Stimulated activated CD4-positive, alpha-beta T cell treated with anti-CD3 and anti-CD28 coated beads, Interleukin-4, amount 100 ng/mL, for 24 hours (primary cell): ENCODE measurements at places on chromosomes 1 and 21.

- no peak for DNase-seq
Observed at GRCh38 chr1:13666317-13666716, 33.7 kb upstream of the PRDM2 start.

DNA sequence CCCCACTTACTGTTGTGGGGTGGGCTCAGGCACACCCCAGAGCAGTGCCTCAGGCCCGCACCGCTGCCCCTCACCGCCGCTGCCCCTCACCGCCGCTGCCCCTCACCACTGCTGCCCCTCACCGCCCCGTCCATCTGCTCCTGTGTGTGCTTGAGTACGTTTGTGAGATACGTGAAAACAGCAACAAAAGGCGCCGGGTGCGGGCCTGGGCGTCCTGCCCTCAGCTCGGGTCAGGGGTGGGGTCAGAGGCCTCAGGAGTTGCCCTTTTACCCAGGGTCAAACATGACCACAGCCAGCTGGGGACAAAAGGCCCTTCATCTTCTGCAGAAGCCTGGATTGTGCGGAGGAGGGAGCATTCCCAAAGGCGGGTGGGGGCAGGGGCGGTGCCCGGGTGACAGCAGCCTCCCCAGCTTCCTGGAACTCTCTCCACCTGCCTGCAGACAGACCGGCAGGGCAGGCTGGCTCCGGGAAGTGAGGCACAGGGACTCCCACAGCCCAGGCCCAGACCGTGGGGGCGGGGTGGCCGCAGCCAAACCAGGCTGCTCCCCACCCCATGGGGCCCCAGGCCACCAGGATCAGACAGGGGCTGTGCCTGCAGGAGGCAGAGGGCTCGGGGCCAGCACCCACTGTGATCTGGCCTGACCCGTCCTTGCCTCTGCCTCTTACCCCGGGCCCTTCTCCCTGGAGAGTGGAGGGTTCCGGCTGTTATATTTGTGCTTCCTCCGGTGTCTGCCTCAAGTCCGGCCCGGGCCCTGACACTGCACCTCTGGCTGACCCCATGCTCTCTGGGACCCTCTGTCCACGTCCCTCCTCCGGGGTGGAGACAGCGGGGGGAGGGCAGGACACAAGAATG, 2.3 kb upstream of the VWA1 start:
- no peak for DNase-seq

DNA sequence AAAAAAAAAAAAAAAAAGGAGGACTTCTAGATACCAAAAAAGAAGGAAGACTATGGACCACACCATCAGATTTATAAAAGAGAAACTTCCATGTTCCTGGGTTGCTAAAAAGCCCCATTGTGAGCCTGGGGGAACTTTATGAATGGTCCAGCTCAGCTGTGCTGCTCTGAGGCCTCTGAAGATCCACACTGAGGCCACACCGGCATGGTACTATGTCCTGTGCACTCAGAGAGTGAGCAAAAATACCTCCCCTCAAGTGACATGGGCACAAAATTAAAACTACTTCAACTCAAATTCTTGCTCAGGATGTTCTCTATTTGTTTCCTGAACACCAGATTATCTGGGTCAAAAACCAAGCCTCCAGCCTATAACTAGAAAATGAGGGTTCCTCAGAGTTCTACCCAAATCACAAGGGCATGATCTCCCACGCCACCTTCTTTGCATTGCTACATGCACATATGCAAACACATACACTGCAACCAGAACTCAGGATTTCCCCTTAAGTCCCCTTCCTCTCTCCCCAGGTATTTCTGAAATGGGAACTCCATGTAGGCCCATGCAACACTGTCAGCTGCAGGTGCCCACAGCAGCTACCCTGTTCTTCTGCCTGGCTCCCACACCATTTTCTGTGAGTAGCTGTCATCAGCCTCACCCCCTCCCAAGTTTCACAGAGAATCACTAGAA, 94.4 kb downstream of the SH3GLB1 start:
- DNase-seq = no peak

DNA sequence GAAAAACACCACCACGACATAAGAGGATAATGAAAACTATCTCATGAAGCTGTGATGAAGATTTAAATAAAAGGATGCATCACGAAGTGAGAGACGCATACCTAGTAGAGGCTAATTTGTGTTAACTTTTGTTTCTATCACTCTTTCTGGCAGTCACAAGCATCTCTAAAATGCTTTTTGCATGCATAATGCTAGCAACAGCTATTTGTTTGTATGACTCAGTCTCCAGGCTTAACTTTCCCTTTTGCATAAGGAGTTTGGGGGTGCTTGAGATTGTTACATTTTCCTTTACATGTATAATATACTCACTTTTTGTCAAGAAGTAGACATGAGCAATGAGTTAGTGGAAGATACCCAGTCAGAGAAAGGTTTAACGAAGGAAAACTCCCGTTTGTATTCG, 385.4 kb downstream of the DISC1 start:
- DNase-seq = no peak

DNA sequence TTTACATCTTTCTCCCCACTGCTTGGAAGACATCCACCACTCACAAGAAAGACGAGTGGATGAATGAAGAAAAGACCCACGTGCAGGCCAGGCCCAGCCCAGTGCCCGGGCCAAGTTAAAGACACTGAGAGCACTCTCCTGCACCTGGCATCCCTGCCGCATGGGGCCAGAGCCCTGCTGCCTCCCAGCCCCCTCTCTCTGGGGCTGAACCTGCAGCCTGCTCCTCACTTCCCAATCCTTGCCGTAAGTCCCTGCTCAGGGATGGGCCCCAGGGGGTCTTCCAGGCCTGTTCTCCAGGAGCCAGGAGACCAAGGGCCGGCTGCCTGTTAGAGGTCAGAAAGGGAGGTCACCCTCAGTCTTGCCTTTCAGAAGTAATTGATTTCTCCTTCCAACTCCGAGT, 168.5 kb upstream of the ZC3H12A start:
- DNase-seq = no peak

DNA sequence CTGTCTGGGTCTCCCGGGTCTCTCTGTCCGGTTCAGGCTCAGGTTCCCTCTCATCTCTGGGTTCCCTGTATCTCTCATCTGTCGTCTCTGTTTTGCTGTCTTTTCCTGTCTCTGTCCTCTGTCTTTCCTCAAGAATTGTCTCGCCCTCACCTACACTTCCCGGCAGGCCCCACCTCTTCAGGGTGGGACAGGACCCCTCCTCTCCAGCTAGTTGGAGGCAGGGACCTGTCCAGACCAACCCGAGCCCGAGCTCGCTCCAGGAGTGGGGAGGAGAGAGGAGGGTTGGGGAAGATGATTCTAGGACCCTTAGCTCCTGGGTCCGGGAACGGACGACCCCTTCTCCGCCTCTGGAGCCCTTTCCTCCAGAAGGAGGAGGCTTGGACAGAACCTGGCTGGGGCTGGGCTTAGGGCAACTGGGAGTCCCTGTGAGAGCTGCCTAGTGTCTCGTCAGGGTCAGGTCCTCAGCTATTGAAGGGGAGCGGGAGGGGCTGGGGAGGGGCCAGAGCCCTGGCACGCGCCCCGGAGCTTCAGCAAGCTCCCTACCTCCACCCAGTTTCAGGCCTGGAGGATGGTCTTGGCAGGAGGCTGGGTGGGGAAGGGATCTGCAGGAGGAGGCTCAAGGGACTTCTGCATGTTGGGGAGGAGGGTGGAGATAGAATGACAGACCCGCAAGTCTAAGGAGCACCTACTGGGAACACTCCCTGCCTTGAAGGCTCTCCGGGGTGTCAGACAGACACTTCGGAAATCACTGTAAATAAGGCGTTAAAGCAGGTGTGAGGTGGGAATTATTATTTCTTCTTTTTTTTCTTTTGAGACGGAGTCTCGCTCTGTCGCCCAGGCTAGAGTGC, 26.3 kb upstream of the EPB41 start:
- no peak for DNase-seq

DNA sequence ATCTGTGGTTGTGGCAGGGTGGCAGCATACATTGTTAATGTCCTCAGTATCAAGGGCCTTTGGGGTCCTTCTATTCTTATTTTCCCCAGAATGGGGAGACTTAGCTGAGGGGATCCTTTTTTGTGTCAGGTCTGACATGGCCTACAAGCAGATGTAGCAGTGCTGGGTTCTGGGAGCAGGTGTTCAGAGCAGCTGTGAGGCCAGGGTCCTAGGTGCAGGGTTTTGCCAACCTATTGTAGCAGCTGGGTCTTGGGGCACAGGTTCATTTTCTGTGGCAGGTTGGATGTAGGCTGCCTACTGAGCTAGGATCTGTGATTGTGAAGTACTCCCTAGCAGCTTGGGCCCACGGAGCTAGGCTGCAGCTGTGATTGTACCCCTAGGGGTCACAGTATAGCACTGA, 60.1 kb downstream of the DIPK1A start:
- DNase-seq = no peak

DNA sequence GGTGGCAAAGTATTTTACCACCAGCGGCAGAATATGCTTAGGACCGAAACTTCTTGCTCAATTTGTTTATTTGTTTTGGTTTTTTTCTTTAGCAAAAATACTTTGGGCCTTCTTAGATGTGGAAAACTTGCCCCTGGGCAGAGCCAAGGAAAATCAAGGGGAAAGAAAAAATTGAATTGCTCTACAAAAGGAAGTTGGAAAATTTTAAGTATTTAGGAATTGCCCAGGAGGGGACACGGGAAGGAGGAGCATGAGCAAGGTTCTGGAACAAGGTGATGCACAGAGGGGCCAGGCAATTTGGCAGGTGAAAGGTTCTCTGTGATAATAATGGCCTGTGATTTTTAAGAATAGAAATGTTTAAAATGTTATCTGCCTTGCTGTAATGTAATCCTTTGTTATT, 28.6 kb downstream of the SGIP1 start:
- DNase-seq = no peak

DNA sequence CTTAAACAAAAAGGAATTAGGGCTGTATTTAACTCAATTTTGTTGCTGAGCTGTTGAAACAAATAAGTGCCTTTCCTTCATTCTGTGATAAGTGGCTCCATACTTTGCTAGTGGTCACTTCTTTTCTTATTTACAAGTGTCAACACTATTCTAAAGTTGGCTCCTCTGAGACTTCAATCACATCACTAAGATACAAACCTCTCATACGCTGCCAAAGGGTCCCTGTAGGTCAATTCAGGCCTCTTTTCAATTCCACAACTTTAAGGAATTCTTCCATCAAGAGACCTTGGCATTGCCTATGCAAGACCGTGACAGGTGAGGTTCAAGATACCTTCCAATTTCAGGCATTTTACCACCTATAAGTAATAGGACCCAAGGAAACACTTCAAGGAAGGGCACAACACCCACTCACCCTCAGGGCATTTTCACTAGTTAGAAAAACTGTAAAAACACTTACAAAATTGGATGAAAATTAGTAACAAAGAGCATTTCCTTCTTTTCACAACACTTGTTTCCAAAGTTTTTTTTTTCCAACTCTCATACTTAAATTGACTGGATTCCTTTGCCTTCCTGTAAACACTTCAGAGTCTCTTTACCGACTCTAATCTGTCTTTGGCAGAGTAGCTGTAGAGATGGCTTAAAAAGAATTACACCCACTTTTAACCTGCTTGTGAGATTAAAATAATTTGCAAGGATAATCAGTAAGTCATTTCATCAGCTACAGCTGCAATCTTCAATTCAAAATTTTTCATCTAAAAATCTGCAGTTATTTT, 24.5 kb downstream of the SERBP1 start:
- no peak for DNase-seq

DNA sequence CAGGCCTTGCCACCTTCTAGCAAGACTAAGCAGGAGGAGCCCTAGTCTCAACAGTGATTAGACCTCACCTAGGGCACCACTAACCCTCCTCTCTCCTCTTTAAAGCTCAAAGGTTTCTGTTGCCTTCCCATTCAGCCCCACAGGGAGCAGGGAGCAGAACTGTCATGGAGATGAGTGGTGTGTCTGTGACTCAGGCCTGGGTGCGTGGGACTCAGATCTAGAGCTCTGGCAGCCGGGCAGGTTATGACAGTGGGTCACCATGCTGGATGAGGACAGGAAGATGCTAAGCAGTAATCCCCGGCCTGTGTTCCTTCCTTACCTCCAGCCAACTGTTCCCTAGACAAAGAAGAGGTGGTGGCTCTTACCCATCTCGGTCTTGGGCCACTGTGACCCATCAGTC, 60.1 kb upstream of the COA6 start:
- peak; percentile 39 for DNase-seq

DNA sequence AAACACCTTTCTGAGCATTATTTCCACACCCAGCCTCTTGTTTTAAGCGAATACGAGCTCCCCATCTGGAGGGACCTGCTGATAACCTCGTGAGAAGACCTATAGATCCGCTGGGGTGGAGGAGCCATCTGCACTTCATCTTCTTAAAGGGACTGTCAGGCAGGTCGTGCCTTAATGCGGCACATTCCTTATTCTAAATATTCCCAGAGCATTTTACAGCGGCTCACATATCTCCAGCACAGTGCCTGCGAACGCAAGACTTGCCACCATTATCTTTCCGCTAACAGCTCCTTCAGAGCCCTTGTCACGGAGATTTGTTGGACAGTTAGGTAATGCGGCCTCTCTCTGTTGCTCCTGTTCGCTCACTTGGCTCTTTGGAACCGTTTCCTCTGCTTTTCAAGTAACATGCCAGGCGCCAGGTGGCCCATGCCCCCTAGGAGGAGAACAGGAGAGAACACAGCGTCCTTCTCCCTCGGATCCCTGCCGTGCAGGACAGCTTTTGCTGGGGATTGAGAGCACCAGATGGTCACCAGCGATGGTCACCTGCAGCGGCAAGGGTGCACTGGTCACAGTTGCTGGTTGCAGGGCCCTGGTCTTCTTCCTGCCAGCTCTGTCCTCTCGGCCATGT, 162.4 kb downstream of the PGBD5 start:
- no peak for DNase-seq

DNA sequence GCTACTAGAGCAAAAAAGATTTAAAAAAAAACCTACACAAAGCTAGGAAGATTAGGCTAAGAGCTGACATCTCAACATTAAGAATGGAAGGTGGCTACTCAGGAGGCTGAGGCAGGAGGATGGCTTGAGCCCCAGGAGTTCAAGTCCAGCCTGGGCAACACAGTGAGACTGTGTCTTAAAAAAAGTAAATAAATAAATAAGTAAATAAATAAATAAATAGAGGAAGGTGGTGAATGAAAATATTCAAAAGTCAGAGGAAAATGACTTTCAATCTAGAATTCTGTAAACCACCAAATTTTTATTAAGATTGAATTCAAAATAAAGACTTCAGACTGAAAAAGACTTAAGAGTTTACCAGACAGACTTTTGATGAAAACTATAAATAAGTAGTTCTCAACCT, 50.9 kb upstream of the TMPRSS2 start:
- DNase-seq = no peak

GRCh38 chr1:91727763-91728162, 158.2 kb downstream of the TGFBR3 start:
- no peak for DNase-seq
